Stimulated activated CD8-positive, alpha-beta memory T cell treated with anti-CD3 and anti-CD28 coated beads, Interleukin-7, amount 100 ng/mL, for 1 hour (primary cell): ENCODE measurements at places on chromosomes 4 and X.

DNA sequence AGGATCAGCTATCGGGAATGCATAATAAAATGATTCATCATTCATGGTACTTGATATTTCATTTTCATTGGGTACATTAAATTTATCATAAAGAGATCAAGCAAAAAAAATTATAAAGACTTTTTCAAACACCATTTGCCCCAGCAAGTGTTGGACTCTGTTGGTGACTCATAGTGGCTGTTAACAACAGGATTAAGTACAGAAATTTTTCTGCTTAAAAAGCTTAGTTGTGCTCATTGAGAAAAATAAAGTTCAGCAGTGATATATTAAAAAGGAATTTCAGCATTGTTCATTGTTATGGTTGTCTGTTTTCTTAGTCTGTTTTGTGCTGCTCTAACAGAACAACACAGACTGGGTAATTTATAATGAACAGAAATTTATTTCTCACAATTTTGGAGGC is 86.2 kb upstream of the PCDH10 start:
- no peak for DNase-seq

GRCh38 chrX:130669233-130669632 is 233.8 kb downstream of the ENOX2 start:
- DNase-seq, result no peak

GRCh38 chr4:177557416-177557815 is 115.2 kb upstream of the AGA start:
- no peak for DNase-seq

DNA sequence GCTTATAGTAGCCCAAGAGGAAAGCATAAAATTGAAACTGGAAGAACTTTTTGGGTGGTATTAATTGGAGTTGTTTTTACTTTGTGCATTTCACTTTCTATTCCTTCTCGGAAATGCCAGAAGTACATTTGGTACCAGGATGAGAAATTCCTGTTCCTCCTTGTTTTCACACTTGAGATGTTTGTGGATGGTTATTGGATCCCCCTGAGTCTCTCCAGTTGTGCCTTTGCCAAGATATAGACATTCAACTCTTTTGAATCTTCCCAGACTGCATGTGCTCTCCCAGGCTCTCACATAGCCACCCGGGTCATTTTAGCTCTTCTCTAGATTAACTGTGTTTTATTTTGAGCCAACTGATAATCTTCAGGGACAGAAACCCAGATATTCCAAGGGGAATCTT is 120.5 kb downstream of the AFF1 start:
- no peak for DNase-seq

- no peak for DNase-seq
Measured at GRCh38 chrX:3076416-3076991, 35.2 kb downstream of the ARSF start.

GRCh38 chr4:113300471-113300928 is 251.0 kb downstream of the ANK2 start:
- no peak for DNase-seq

GRCh38 chr4:108109997-108110416 is 58.7 kb downstream of the LEF1 start:
- DNase-seq, result no peak

GRCh38 chr4:158621729-158622128 is 50.0 kb downstream of the C4orf46 start:
- DNase-seq, result no peak
